ENCODE measurements at places on chromosomes 12 and 14.

- DNase-seq: no peak
These were observed 147.1 kb downstream of the TMX1 start for GRCh38 chr14:51386983-51387735.

DNA sequence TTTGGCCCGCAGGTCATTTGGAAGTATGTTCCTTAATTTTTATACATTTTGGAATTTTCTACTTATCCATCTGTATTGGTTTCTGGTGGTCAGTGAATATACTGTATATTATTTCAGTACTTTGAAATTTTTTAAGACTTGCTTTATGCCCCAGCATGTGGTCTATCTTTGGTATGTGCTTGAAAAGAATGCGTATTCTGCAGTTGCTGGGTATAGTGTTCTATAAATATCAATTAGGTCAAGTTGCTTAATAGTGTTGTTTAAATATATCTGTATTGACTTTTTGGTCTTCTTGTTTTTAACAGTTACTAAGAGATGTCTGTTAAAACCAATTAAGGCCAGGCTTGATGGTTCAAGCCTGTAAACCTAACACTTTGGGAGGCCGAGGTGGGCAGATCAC, 21.7 kb upstream of the SIX1 start:
- no peak for DNase-seq

DNA sequence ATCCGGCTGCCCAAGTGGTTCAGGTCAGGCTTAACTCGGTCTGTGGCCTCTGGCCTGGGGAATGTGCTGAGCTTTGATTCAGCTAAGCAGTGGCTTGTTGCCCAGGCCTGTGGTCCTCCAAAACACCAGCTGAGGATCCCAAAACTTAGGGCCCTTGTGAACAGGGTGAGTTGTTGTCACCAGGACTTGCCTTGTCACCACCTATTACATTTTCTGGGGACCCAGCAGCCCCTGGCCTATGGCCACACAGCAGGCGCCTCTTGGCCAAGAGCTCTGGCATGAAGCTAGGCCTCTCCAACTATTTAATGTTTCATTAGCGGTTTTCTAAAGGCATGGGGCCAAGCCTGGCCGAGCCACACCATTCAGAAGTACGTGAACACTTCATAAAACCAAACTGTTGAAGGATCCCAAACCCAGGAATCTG, 343.7 kb downstream of the CACNA1C start:
- DNase-seq: no peak

DNA sequence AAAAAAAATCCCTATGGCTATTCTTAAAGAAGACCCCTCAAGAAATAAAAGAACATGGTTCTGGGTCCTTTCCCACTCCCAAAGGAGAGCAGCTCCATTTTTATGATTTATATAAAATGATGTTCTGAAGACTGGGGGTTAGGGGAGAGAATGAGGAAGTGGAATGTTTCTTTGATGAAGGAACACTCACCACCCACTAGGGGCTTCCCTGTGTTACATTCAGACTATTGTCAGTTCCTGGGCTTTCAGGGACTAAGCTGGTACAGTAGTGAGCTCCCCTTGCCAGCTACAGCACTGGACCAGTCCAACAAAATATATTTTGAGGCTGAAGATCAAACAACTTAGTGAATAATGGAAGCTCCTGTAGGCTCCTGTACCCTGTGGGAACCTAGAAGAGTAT, 98.9 kb downstream of the HMGA2 start:
- DNase-seq: no peak

- no peak for DNase-seq
These were observed 19.6 kb downstream of the SLC8B1 start for GRCh38 chr12:113315358-113315757.

DNA sequence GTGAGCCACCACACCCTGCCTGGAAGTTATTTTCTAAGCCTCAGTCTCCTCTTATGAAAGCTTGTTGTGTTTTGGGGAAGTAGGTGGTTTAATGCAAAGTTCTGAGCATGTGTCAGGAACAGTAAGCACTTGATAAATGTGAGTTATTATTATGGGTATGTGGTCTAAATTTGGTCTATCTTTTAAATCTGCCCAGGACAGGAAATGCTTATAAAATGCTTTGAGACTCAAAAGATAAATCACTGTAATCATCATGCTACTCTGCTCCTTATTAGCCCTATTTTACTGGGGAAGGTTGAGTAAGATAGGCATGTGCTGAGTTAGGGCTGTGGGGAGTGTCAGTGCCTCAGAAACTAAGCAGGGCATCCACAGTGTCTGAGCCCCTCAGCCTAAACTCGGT, 13.1 kb upstream of the SRSF5 start:
- no peak for DNase-seq

- DNase-seq: peak; percentile 54
These were observed 64.2 kb downstream of the PHETA1 start for GRCh38 chr12:111304642-111305071.

DNA sequence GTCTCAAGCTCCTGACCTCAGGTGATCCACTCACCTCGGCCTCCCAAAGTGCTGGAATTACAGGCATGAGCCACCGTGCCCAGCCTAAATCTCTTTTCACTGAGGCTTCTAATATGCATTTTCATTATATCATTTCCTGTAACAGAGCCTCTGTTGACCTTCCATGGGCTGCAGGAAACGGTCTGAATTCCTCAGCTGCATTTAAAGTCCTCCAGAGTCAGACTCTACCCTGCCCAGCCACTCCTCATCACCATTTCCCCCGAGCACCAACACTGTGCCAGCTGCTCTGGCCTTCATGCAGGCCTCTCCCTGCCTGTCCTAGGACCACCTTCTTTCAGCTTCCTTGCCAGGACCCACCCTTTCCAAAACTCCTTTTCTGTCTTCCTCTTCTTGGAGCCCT, 9.8 kb upstream of the NFKBIA start:
- no peak for DNase-seq
